ENCODE measurements at places on chromosomes 11 and 22. TPM values are rescaled to one million over a fixed set of nuclear protein-coding genes. Genes with fewer than 3 reads are reported as not detected.

DNA sequence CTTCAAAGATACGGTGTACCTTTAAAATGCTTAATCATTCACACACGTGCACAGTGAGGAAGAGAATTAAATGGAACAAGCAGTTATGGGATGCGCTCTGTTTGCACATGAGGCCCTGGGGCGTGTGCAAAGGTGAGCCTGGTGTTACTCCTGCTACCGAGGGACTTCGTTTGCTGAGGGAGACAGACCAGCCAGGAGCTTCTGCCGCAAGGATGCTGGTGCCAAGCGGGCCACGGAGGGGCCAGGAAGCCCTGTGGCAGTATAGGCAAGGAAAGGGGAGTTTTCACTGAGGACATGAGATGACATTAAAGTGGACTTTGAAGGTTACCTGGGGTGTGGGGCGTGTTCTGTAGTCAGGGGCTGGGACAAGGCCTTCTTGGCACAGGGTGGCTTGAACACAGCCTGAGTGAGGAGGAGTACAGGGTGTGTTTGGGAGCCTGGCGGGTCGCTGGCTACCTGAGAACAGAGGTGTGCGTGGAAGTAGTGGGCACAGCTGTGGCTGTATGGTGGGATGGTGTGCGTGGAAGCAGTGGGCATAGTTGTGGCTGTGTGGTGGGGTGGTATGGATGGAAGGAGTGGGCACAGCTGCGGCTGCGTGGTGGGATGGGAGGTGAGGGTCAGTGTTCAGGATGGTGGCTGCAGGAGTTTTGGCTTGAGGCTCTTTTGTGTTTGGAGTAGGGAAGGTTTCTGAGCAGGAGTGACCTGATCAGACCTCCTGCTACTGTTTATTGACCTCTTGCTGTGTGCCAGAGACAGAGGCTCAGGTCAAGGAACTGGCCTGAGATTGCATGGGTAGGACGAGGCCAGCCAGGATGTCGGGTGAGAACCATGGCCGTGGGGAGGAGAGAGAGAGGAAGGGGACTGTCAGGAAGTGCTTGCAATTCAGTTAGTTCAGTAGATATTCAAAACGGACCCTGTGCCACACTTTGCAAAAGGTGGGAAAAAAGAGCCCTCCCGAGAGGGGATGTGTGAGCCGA is 13.7 kb downstream of the TBC1D22A start:
- H3K36me3 ChIP-seq, result peaks cover 7% of the 10 kb centered on the region
- H3K4me3 ChIP-seq, result peak overlapping the region; percentile 68
- H3K4me1 ChIP-seq, result peaks cover 67% of the 10 kb centered on the region
- peak overlapping the region; percentile 99 for H3K27ac ChIP-seq
- peak; percentile 54 for DNase-seq

GRCh38 chr22:44924710-44925109 is 85.1 kb downstream of the PHF21B start:
- H3K4me3 ChIP-seq, result no peak overlapping the region
- no peak for DNase-seq
- no peaks in the 10 kb centered on the region for H3K4me1 ChIP-seq
- H3K36me3 ChIP-seq, result no peaks in the 10 kb centered on the region
- H3K27ac ChIP-seq, result no peak overlapping the region
- H3K27me3 ChIP-seq, result no peaks in the 10 kb centered on the region

GRCh38 chr11:105829084-105829483 is 193.0 kb downstream of the MSANTD4 start:
- H3K4me1 ChIP-seq, result peaks cover 4% of the 10 kb centered on the region
- DNase-seq, result peak; percentile 84
- H3K36me3 ChIP-seq, result no peaks in the 10 kb centered on the region

GRCh38 chr11:104946907-104947306 is 21.5 kb downstream of the CASP4 start:
- H3K4me1 ChIP-seq, result no peaks in the 10 kb centered on the region
- no peaks in the 10 kb centered on the region for H3K36me3 ChIP-seq
- peak; percentile 92 for DNase-seq
- no peak overlapping the region for H3K4me3 ChIP-seq
- no peaks in the 10 kb centered on the region for H3K27me3 ChIP-seq

GRCh38 chr11:117842131-117842941 is 17.8 kb upstream of the FXYD2 start:
- H3K36me3 ChIP-seq, result no peaks in the 10 kb centered on the region
- no peak overlapping the region for H3K4me3 ChIP-seq
- no peak for DNase-seq

Gene RAB38
- total RNA-seq, result 2.6 TPM

GRCh38 chr11:19595840-19596751 is 116.5 kb upstream of the NAV2 start:
- H3K27me3 ChIP-seq, result no peaks in the 10 kb centered on the region
- DNase-seq, result no peak
- H3K27ac ChIP-seq, result no peak overlapping the region
- H3K4me3 ChIP-seq, result no peak overlapping the region
- H3K36me3 ChIP-seq, result no peaks in the 10 kb centered on the region

DNA sequence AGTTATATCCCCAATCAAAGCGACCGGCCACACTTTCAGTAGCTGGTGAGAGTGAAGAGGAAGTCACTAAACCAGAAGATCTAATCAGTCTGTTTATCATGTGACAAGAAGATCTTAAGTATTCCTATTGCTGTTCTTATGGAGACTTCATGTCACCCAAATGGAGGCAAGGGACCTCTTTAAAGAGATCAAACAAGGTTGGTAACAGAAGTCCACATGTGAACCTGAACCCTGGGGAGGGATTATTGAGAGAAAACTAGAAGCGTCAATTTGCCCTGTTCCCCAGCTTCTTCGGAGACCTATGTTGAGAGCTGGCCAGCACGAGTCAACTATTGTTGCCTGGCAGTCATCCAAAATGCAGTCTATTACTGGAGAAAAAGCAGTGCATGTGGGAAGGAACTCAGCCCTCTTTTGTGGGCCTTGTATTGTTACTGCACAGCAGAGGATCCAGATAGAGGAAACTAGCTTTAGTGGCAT is 76.9 kb upstream of the CTSC start:
- 0 out of 2 replicates have a peak, but pooled peaks cover 3% of the 10 kb centered on the region for H3K27me3 ChIP-seq
- DNase-seq, result no peak
- H3K4me3 ChIP-seq, result no peak overlapping the region
- no peaks in the 10 kb centered on the region for H3K4me1 ChIP-seq

DNA sequence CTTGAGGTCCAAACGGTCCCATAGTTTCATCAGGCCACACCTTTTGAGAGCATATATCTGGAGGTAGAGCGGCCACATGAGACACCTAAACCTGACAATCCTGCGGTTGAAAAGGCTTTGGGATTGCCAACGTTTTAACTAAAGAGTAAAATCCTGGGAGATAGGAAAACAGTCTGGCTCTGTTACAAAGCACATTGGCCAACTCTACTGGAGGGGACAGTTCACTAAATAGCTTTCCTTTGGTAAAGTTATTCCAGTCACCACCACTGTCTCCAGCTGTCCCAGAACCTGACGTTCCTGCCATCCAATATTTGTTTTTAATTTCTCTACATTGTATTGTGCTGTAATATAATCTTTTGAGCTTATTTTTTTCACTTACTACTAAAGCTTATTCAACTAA is 22.0 kb downstream of the ABTB2 start:
- H3K36me3 ChIP-seq, result no peaks in the 10 kb centered on the region
- H3K4me3 ChIP-seq, result no peak overlapping the region
- no peaks in the 10 kb centered on the region for H3K4me1 ChIP-seq
- no peaks in the 10 kb centered on the region for H3K27me3 ChIP-seq
- no peak overlapping the region for H3K27ac ChIP-seq

Gene OR52A1
- total RNA-seq, result not detected

DNA sequence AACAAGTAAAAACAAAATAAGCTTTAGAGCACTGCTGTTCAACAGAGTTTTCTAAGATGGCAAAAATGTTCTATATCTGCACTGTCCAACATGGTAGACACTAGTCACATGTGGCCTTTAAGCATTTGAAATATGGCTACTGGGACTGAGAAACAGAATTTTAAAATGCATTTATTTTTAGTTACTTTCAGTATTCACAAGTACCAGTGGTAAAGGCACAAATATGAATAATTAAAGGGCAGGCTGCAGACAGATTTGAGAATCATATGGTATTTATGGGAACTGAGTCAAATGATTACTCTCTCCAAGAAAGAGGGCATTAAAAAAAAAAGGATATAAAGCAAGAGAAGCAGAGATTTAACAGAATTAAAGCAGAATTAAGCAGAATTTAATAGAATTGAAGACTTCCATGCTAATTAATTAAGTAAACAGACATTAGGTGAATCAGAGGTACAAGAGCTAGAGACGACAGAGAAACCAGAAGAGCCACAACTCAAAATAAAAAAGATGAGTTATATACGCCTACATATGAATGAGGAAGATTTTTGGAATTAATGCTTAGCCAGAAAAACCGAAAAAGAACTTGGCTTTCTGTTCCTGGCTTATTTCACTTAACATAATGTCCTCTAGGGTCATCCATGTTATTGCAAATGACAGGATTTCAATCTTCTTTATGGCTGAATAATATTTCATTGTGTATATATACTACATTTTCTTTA is 160.4 kb downstream of the ATG16L2 start:
- H3K4me1 ChIP-seq, result no peaks in the 10 kb centered on the region
- no peak for DNase-seq
- no peaks in the 10 kb centered on the region for H3K27me3 ChIP-seq
- H3K36me3 ChIP-seq, result peaks cover 29% of the 10 kb centered on the region
- H3K4me3 ChIP-seq, result no peak overlapping the region

DNA sequence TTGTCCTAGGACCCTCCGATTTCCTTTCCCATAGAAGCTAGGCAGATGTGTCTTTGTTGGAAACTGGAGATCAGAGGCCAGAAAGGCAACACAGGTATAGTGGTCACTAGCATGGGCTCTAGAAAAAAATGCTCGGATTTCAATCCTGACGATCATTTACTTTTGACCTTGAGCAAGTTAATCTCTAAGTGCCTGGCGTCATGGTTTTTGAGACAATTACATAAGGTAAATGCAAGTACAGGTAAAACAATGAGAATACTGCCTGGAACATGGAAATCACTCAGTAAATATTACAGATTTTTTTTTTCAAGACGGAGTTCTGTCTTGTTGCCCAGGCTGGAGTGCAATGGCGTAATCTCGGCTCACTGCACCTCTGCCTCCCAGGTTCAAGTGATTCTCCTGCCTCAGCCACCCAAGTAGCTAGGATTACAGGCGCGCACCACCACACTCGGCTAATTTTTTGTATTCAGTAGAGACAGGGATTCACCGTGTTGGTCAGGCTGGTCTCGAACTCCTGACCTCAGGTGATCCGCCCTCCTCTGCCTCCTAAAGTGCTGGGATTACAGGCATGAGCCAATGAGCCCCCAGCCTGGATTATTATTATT is 1.1 kb upstream of the DENND5A start:
- no peaks in the 10 kb centered on the region for H3K27me3 ChIP-seq
- no peak overlapping the region for H3K27ac ChIP-seq
- peaks cover 20% of the 10 kb centered on the region for H3K4me1 ChIP-seq
- no peak overlapping the region for H3K4me3 ChIP-seq
- DNase-seq, result no peak

DNA sequence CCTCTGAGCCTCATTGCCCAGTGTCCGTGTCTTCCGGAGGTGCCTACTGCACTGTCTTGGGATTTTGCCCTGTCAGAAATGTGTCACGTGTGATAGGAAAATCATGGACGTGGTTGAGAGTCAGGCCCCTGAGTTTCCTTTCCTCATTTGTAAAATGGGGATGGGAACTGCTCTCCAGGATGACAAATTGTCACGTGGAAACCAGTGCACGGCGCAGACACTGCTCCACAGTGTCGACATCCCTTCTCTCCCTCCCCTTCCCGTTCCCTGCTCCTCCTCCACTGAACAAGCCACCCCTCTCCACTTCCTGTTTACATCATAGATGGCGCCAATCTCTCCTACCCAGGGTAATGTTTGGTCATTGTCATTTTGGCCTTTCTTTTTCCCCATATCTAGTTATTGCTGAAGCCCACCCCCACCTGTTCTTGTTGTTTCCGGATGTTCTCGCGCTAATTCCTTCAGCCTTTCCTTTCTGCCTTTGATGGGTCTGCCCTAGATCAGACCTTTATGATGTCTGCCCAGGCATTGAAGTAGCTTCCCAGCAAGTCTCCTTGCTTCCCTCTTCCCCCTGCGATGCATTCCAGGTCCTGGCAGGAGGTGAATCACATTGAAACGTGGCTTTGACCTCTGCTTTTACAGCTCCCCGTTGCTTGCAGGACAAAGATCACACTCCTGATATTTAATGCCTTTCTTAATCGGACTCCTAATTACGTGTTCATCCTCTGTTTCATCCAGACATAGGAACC is 91.8 kb downstream of the TBC1D22A start:
- H3K4me3 ChIP-seq, result no peak overlapping the region
- H3K4me1 ChIP-seq, result no peaks in the 10 kb centered on the region
- no peak for DNase-seq
- H3K36me3 ChIP-seq, result peaks cover 10% of the 10 kb centered on the region
- H3K27me3 ChIP-seq, result no peaks in the 10 kb centered on the region

GRCh38 chr22:29165321-29166060 is 40.2 kb upstream of the EMID1 start:
- peaks cover 19% of the 10 kb centered on the region for H3K4me1 ChIP-seq
- no peak for DNase-seq
- H3K27ac ChIP-seq, result no peak overlapping the region
- H3K27me3 ChIP-seq, result no peaks in the 10 kb centered on the region
- no peak overlapping the region for H3K4me3 ChIP-seq

DNA sequence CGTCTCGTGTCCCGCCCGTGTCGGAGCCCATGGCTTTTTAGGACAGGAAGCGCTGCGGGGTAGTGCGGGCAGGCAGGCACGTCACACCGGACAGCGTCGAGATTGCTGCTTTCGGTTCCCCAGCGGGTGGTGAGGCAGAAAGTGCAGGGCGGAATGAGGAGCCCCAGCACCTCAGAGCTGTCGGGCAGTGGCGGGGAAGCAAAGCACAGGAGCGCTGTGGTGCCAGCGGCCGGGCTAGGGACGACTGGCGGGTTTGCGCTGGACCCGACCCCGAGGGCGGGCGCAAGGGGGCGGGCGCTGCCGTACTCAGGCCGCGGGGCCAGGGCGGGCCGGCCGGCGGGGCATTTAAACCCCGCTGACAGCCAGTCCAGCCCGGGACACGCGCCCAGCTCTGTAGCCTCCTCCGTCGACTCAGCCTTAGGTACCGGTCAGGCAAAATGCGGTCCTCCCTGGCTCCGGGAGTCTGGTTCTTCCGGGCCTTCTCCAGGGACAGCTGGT is at the start of gene SLC37A2:
Gene SLC37A2 (plus strand): TSS at position 375 of the 498 bp plus-strand sequence. CDS start 63 bp downstream, at position 438.
- H3K36me3 ChIP-seq, result no peaks in the 10 kb centered on the region
- no peak for DNase-seq
- no peak within 1 kb of the TSS for H3K4me3 ChIP-seq
- no peaks in the 10 kb centered on the region for H3K27me3 ChIP-seq
- no peaks in the 10 kb centered on the region for H3K4me1 ChIP-seq
- H3K27ac ChIP-seq, result no peak within 1 kb of the TSS
